Fibroblast of the aortic adventitia (primary cell): ENCODE measurements at places on chromosomes 5 and 9. TPM values are rescaled to one million over a fixed set of nuclear protein-coding genes. Genes with fewer than 3 reads are reported as not detected.

Gene PCDHB2
- 0.36 and 0.82 TPM in 2 replicates for total RNA-seq

DNA sequence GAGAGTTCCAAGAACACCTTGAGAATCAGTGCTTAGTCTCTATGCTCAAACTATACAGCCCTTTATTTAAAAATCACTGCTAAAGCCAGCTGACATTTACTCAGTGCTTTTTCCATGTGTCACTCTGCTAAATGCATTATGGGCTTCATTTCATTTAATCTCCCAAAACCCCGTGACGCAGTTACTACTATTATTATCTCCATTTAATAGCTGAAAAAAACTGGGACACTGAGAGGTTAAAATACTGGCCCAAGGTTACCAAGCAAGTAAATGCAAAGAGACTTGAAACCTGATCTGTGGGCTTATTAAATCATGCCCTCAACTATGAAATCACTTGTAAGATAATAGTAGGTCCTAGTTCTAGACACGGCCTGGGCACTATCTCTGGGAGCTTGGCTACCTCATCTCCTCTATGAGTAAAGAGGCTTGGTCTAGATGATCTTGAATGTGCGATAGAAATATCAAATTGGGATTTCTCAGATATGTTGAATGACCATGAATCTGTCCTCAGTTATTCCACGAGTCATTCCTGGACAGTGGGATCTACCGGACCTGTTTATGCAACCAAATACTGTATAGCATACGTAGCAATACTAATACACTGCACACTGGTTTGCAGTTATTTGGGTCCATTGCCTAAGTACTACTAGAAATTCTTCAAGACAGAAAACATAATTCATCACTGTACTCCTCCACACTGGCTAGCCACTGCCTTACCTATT lies 32.3 kb downstream of the MARCHF11 start:
- no peak for DNase-seq

DNA sequence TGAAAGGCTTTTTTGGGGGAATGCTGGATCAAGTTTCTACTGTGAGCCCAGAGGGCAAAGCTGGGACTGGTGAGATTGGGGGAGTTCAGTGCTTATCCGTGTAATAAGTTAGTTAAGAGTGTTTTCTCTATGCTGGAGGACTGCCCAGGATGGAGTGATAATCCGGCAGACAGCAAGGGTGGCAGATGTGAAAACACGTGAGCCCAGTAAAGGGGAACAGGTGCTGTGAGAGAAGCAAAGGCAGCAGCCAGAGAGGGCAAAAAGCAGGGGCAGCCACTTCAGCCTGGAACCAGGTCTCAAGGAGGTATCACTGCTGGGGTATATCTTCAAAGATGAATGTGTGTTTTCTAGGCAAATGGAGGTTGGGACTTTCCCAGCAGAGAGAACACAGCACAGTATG lies 53.9 kb downstream of the GALNT10 start:
- no peak for DNase-seq

- no peak for DNase-seq
Measured at GRCh38 chr5:16238018-16238417, 58.4 kb upstream of the MARCHF11 start.

- DNase-seq: no peak
Measured at GRCh38 chr9:128828719-128829452, 708 bp downstream of the SPOUT1 start.

GRCh38 chr9:101022704-101023103 lies 5.8 kb upstream of the PLPPR1 start:
- DNase-seq: no peak

GRCh38 chr5:140631831-140632365 lies 1.1 kb downstream of the CD14 start:
- DNase-seq: no peak

Gene ESM1
- total RNA-seq: 1.1 and 19.6 TPM in 2 replicates

GRCh38 chr5:132411304-132412013 lies 41.9 kb downstream of the SLC22A5 start:
- no peak for DNase-seq

Gene MAST4
- total RNA-seq: 16.8 and 23.2 TPM in 2 replicates
